ENCODE measurements at places on chromosomes 3 and 15. TPM values are rescaled to one million over a fixed set of nuclear protein-coding genes. Genes with fewer than 3 reads are reported as not detected.

SERPINI1 gene
- total RNA-seq: 1.2 TPM

CDC25A gene
- 15.3 TPM for total RNA-seq

FAM107A gene
- total RNA-seq: 12.2 TPM

CEMIP gene
- 0.46 TPM for total RNA-seq

CCDC54 gene
- total RNA-seq: not detected

RPP25 gene
- total RNA-seq: 14.7 TPM

RYR3 gene
- not detected for total RNA-seq

PRKCI gene
- 31.8 TPM for total RNA-seq

ECE2 gene
- not detected for total RNA-seq

CADPS gene
- total RNA-seq: under 0.01 TPM

GOLGA6L7 gene
- total RNA-seq: not detected

ACP3 gene
- not detected for total RNA-seq

CHDH gene
- under 0.01 TPM for total RNA-seq

SEMA3F gene
- total RNA-seq: 42.6 TPM

DGKG gene
- not detected for total RNA-seq

MYL3 gene
- not detected for total RNA-seq

SPESP1 gene
- total RNA-seq: 4.9 TPM

ZDHHC23 gene
- 2.1 TPM for total RNA-seq

C2CD4A gene
- total RNA-seq: 4.2 TPM

LMAN1L gene
- total RNA-seq: not detected

GP5 gene
- not detected for total RNA-seq

ATP13A4 gene
- not detected for total RNA-seq

CD200R1 gene
- total RNA-seq: not detected

GOLGA8Q gene
- not detected for total RNA-seq

KBTBD13 gene
- not detected for total RNA-seq

ST3GAL6 gene
- 53.3 TPM for total RNA-seq

HESX1 gene
- 0.46 TPM for total RNA-seq

B3GALNT1 gene
- total RNA-seq: 36.9 TPM

B3GNT5 gene
- 22.2 TPM for total RNA-seq

SH3GL3 gene
- not detected for total RNA-seq

KCNMB3 gene
- 0.65 TPM for total RNA-seq

CXCR6 gene
- not detected for total RNA-seq

NAALADL2 gene
- total RNA-seq: 1.5 TPM

AP3B2 gene
- total RNA-seq: not detected

TOMM70 gene
- 50.8 TPM for total RNA-seq

RTP1 gene
- not detected for total RNA-seq

ADIPOQ gene
- total RNA-seq: not detected

KCNH8 gene
- total RNA-seq: not detected

NR2E3 gene
- 0.15 TPM for total RNA-seq

SLC25A20 gene
- total RNA-seq: 26.3 TPM

CYP1A2 gene
- total RNA-seq: not detected

SCG3 gene
- not detected for total RNA-seq

GNB4 gene
- total RNA-seq: 95.4 TPM

ZPLD1 gene
- total RNA-seq: not detected

SERPINI2 gene
- not detected for total RNA-seq

ALDH1A2 gene
- under 0.01 TPM for total RNA-seq

TTC23 gene
- 25.3 TPM for total RNA-seq

CSPG4 gene
- total RNA-seq: 1.2 TPM

SNRPA1 gene
- total RNA-seq: 30.4 TPM
